Hematopoietic multipotent progenitor cell treated with erythropoietin and hydrocortisone succinate and interleukin-3 and kit ligand, for 6 days (in vitro differentiated cells): ENCODE measurements at places on chromosomes 3 and 15.

DNA sequence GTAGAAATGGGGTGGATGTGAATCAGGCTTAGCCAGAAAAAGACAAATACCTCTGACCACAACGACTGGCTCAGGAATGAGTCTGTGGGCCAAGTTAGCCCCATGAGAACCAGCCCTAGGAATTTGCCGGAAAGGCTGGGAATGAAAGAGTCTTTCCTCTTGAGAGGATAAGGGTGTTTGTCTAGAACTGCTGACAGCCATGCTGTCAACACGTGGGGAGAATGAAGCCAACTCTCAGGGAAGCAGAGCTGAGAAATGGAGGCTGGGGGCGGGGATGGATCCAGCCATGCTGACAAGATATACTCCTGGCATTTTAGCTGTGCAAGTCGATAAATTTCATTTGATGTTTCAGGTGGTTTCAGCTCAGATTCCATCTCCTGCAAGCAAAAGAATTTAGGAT is 10.6 kb upstream of the SLC6A1 start:
- no peak for DNase-seq

- DNase-seq: no peak
These were observed 26.7 kb upstream of the SNRK start for GRCh38 chr3:43259626-43260025.

DNA sequence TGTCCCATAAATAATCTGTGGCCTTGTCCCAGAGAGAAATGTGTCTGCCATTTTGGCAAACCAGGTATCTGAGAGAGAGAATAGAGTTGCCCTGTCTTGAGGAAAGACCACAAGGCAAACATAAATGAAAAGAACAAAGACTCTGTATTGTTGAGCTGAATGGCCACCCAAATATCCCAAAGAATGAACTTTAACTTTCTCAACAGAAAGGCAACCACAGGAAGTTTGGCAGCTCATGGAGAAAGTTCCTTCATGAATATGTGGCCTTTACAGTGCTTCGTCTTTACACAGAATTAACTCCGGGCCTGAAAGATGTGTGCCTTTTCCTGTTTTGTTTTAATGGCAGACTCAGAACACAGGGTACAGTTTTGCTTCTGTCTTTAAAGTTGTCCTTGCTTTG is 41.4 kb upstream of the THBS1 start:
- DNase-seq: no peak

- DNase-seq: no peak
These were observed 41.8 kb upstream of the MUC13 start for GRCh38 chr3:124976383-124976782.

DNA sequence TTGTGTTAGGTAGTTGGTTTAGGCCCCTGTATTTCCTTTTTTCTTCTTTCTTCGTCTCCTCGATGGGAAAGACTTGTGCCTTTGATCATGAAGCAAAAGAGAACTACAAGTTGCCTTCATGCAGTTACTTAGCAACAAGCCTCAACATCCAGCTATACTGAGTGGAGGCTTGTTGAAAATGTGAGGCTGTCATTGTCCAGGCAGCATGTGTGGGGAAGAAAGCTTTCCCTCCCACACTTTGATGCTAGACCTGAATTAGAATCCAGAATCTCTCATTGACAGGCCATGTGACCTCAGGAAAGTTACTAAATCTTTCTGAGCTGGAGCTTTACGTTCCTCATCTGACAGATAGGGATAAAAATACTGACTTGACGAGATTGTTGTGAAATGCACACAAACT is 23.7 kb downstream of the IFT122 start:
- no peak for DNase-seq

- peak; percentile 38 for DNase-seq
These were observed 281.9 kb downstream of the RAP2B start for GRCh38 chr3:153443961-153444360.

GRCh38 chr3:43892061-43892460 is 201.3 kb downstream of the ABHD5 start:
- no peak for DNase-seq
